ENCODE measurements at places on chromosomes 6 and 20.

- DNase-seq, result no peak
These were observed 164.8 kb upstream of the GGTLC1 start for GRCh38 chr20:24153101-24154040.

DNA sequence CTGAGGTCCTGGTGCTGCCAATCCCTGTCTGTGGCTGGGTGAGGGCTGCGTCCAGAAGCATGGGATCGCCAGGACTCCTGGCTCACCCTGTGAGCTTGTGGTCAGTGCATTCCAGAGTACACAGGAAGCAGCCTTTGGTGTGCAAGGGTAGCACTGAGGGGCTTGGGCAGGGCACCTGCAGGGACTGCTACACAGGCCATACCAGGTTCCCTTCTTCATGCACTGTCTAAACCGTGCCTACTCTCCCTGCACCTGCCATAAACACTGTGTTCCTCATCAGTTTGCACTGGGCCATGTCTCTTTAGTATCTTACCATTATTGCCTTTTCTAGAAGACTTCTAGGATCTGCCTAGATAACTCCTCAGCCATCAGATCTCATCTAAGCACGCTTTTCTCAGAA, 72.8 kb upstream of the NKX2-2 start:
- DNase-seq, result no peak

- no peak for DNase-seq
These were observed 1.5 kb downstream of the NRM start for GRCh38 chr6:30689022-30689865.

DNA sequence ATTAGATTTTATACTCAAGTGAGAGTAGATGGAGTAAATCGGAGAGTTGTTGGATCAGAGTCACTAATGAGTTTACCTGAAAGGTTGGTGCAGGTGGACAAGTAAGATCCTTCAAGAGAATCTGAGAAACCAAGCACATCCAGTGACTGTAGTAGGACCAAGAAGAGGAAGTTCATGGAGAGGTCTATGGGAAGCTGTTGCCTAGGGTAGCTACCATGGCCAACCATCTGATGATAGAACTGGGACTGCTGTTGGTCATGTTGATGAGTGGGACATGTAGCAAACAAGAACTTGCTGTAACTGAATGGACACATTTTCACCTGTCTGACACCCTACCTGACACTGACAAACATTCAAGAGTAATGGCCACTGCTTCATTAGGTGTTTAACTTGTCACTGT, 11.3 kb upstream of the ADGB start:
- no peak for DNase-seq

DNA sequence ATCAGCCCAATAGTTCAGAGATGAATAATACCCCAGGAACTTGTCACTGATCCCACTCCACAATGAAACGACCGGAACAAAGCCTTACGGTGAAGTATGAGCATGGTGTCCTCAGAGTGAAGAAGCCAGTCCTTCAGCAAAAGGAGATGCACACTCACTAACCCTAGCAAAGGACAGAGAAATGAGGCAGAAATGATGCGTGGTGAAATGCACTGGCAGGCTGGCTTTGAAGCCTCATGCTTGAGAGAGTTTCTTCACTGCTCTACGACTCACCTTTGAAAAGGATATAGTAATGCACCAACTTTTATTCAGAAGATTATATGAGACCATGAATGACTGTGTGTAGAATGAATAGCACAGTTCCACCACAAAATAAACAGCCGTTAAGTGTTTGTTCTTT, 74.8 kb downstream of the PHACTR1 start:
- DNase-seq, result no peak

DNA sequence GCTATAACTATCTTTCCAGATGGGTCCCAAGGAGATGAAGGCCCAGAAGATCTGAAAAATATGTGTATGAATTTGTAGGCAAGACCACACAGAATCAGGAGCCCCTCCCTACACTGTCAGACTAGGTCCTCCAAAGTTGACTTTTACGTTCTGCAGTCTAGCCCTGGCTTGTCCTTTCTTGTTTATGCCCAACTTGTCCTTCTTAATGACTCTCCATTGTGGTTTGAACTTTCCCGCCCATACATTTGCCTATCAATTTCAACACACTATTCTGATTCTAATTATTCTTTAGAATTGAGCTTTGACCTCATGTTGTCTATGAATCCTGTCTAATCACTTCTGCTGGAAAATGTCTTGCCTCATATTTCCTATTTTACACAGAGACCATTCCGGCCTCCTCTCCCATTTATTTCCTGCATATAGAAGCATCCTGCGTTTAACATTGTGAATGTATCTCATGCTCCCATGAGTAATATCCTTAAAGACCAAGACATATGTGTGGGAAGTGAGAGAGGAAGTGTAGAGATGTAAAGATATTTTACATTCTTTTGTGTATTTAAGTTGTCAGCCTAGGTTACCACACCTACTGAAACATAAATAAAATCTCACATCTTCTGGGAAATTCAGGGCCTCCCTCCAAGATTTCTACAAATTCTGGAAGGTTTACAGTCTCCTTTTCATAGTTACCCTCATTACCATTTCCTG, 348.3 kb downstream of the BCKDHB start:
- no peak for DNase-seq

- no peak for DNase-seq
These were observed 127.6 kb downstream of the MRPL14 start for GRCh38 chr6:43999628-44000027.

- DNase-seq, result no peak
These were observed 12.3 kb downstream of the CST5 start for GRCh38 chr20:23867152-23867776.

GRCh38 chr6:55632953-55633352, 54.0 kb upstream of the HMGCLL1 start:
- DNase-seq, result no peak

- no peak for DNase-seq
These were observed 15.1 kb downstream of the KIF3B start for GRCh38 chr20:32292548-32292947.

GRCh38 chr6:1911474-1911873, 301.8 kb downstream of the FOXC1 start:
- no peak for DNase-seq

DNA sequence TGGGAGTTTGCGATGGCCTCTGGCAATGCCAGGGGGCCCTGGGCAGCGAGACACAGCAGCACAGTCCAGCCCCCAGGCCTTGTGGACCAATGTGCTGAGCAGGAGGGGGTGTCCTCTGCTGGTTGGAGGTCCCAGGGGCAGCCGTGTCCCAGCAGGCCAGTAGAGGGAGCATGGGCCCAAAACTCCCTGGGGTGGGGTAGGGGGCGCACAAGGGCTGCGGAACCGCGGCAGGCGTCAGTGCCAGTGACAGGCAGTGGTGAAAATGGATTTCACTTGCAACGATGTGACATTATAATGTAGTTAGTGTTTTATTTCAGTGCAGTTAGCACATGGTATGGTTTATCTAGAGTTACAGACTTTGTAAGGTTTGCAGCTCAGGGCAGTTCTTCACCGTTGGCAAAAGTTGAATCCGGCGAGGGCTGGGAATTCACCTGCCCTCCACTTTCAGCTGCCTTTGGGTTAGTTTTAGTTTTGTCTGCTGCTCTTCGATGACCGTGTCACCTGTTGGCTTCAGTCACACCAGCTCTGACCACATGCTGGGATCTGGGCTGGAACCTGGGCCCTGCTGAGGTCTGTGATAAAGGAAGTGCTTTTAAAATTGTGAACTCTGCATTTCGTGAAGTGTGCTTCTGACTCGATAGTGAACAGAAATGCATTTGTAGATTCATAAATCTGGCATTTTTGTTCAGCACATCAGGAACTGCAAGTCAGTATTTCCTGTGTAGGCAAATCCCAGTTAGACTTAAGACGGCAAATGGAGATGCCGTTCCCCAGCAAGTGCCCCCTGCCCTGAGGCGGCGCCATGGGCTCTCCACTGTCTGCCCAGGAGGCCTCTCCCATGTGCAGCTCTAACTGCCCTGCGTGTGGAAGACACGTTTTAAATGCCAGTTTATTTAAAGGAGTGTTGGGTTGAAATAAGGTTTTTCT, 46.8 kb downstream of the PYGB start:
- DNase-seq, result peak; percentile 58
